ENCODE measurements at places on chromosomes 5 and 9.

- no peak for DNase-seq
Observed at GRCh38 chr5:176803943-176804498, 6.3 kb upstream of the UNC5A start.

GRCh38 chr5:142743592-142744441 lies 26.4 kb upstream of the ARHGAP26 start:
- DNase-seq = no peak

DNA sequence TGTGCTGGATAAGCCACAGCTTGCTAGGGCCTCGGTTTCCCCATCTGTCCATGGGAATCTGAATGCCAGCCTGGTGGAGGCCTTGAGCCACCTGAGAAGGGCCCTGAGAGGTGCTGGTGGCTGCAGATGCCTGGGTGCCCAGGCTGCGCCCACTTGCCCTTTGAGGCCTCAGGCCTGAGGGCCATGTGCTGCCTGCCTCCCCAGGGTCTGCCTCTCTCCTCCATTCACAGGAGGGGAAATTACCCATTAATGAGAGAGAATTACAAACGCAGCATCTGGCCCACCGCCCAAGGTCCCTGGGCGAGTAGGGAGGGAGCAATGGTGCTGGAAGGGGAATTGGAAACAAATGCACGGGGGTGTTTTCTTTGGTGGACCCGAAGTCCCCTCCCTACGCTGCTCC lies 59.6 kb downstream of the BARX1 start:
- no peak for DNase-seq

DNA sequence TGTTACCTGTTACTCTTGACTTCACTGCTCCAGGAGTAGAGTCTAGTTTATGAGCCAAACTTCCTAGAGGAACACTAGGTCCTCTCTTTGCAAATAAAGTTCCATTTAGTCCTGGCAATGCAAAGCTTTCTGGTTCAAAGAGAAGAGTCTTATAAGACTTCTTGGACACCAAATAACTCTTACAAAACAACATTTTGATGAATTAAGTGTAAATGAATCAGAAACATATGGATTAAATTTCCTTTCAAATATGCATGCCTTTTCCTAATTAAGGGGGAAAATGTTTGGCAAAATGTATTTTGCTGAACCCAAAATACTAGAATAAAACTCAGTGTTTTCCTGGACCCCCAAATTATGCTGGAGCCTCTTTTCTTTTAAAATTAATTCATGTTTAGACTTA lies 388.0 kb downstream of the FGF10 start:
- DNase-seq = no peak

DNA sequence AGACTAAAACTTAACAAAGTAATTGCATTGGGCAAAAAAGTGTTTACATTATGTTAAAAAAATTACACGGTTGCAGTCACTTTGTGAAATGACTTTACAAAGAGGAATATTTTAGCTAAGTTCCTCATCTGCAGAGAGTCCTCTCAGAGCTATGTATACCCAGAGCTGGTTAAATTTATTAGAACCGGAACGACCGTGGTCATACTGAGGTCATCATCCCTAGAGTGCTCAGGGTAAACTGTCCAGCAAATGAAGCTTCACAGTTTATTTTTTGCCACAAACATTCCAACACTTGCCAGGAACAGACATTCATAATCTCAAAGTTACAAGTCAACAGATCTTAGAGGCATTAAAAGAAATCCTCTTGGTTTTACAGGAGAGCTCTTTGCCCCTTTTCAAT lies 897 bp downstream of the ROPN1L start:
- no peak for DNase-seq

DNA sequence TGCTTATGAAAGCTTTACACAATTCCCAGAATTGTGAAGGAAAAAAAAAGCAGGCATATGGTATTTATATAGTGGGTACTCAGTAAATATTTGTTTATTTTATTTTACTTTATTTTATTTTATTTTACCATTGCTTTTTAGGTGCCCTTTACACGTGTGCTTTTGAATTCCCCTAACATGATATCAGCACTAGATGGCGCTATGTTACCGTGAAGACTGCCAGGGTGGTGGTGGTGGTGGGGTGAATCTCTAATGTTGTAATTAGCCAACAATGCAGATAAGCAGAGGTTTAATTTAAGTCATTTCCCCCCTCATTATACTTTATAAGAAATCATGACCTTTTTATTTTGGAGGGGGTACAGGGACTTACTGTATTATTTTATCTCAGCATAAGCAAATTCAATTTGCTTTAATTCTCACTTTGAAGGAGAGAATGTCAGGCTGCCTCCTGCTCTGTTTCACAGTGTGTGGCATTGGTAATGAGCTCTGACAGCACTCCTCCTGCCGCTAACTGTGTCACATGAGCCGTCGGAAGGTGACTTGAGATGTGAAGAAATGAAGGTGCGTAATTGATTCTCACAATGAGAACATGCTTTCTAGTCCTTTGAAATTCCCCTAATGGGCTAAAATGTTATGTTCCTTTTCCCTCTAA lies 165.6 kb downstream of the YTHDC2 start:
- DNase-seq = peak; percentile 8

DNA sequence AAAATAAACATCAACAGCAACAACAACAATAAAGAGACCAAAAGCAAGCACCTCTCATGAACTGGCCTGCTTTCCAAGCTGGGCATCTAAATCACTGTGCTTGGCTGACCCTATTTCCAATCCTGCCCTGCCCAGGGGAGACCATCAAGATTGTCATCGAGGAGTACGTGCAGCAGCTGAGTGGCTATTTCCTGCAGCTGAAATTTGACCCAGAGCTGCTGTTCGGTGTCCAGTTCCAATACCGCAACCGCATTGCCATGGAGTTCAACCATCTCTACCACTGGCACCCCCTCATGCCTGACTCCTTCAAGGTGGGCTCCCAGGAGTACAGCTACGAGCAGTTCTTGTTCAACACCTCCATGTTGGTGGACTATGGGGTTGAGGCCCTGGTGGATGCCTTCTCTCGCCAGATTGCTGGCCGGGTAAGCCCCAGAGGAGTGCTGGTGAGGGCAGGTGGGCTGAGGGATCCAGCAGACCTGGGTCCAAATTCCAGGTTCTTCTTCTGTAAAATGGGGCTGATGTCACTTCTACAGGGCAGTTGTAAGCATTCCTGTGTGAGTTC lies 15.6 kb downstream of the PTGS1 start:
- no peak for DNase-seq

- no peak for DNase-seq
Observed at GRCh38 chr9:123003466-123003865, 30.0 kb upstream of the GPR21 start.

GRCh38 chr5:102958481-102959011 lies 161.4 kb downstream of the GIN1 start:
- DNase-seq = no peak

- no peak for DNase-seq
Observed at GRCh38 chr5:34511481-34511880, 144.6 kb upstream of the RAI14 start.

- no peak for DNase-seq
Observed at GRCh38 chr9:21919377-21920362, 74.5 kb downstream of the CDKN2A start.

- no peak for DNase-seq
Observed at GRCh38 chr5:122173474-122174415, 44.4 kb downstream of the ZNF474 start.

GRCh38 chr5:104363567-104363966 lies 801.0 kb upstream of the NUDT12 start:
- DNase-seq = no peak

GRCh38 chr5:89203611-89204010 lies 320.6 kb upstream of the MEF2C start:
- no peak for DNase-seq

DNA sequence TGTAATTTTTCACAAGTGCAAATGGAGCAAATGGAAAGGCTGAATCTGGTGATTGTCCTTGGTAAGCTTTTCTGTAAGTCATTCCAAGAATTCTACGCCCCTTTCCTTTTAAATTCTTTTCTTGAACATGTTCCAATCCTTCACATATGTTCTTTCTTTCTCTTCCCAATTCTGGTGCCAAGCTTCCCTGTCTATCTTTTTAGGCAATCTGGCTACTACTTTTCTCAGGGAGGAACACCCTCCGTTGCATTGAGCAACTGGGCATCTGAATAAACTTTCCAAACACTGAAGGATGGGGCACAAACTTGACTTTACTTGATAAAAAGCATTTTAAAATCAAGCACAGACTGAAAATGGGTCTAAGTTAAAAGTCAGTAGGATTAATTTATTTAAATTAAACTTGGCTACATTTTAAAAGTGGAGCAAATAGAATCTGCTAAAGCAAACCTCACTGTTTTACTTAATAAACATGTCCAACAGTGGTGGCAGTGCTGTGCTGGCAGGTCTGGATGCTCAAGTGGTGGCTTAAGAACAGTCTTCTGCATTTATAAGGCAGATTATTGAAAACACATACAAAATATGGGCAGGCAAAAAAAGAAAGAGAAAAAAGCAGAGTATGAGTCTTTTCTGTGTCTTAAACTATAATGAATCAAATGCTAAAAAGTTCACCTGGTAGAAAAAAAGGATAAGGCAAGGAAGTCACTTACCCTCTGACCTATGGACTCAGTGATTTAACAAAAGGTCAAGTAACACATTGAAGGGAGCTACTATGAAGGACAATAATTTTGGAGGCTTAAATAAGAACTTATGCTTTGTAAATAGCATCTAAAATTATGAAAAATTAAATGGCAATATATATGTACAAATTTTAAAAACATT lies 5.4 kb downstream of the ELL2 start:
- no peak for DNase-seq

GRCh38 chr5:137191179-137191578 lies 307.9 kb downstream of the SPOCK1 start:
- DNase-seq = no peak

DNA sequence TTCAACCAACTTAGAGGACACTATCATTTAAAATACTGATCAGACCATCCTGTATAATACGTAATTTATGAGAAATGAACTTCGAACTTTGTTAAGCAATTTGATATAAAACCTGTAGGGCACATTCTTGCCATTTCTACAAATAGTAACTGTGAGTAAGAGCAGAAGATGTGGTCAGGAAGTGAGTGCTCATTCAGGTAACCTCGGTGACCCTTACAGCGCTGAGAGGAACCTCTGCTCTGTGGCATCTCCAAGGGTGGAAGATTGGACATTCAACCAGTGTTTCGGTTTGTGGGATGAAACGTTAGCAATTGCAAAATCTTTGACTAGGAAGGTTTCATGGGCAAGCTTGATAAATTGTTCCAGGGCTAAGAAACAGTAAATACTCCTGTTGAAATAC lies 194.8 kb upstream of the IRX2 start:
- no peak for DNase-seq

GRCh38 chr5:150510460-150511263 lies 2.7 kb downstream of the NDST1 start:
- DNase-seq = no peak

- DNase-seq = no peak
Observed at GRCh38 chr5:40906351-40906751, 2.9 kb upstream of the C7 start.

DNA sequence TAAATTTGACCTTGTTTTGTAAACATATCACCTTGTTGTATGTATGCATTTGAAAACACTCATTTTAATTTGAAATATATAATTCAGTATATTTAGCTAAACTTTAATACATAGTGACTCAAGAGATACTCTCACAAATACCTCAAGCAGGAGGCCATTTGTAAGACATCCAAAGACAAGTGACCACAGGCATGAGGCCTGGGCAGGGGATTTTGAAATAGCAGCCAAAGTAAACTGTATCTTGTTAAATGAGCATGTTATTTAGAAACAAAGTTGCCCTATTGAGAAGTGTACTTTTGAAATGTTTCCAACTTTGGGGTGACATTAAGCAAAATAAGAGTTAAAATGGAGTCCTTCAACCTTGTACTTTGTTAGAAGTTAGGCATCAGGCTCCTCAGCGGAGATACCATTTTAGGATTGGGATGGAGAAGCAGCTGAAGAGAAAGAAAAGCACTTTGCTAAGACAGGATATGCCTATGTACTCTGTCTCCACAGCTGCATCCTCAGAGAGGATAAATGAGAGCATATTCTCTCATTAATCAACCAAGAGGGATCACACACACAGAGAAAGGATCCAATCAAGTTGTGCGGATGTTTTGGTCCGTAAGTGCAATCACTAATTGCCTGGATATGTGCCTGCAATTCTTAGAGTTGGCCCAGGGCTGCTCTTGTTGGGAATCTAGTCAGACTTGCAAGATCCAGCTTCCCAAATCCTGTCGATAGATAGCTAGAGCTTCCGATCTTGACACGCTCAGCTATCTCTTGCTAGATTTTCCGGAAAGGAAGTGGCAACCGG lies 157.5 kb upstream of the HAPLN1 start:
- no peak for DNase-seq

DNA sequence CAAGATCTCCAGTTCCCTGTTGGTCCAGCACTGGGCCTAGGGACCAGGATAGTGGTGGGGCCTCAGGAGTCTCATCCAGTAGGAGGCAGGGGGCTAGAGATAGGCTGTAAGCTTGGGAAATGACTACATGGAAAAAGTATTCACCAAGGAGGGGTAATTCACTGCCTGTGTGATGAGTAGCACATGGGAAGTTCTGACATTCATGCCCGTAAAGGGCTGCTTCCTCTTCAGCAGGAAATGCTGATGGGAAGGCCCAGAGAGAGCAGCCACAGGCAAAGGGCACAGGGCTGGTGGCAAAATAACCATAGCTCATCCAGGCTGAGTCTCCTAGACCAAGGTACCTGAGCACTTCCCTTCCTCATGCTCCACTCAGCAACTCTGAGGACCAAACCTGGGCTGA lies 23.1 kb upstream of the FRRS1L start:
- no peak for DNase-seq

DNA sequence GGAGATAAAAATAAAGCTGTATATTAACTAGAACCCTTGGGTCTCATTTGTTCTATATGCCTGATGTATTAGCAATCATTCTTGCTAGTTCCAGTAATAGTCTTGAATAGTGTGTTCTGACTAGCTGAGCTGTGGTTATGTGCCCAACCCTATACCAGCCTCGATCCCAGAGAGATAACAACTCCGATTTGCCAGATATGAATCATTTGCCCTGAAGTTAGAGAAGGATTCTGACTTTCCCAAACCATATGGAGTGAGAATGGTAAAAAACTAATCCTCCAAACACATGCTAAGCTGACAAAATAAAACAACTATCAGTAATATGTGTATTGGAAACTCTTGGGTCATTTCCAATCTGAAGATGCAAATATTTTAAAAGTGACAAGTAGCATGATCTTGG lies 64.8 kb downstream of the ALDH1A1 start:
- no peak for DNase-seq

GRCh38 chr5:53480416-53481158 lies at the start of gene FST:
TSS of gene FST (plus strand) at chr5:53480629. CDS start at chr5:53480792, 163 bp downstream.
- no peak for DNase-seq

DNA sequence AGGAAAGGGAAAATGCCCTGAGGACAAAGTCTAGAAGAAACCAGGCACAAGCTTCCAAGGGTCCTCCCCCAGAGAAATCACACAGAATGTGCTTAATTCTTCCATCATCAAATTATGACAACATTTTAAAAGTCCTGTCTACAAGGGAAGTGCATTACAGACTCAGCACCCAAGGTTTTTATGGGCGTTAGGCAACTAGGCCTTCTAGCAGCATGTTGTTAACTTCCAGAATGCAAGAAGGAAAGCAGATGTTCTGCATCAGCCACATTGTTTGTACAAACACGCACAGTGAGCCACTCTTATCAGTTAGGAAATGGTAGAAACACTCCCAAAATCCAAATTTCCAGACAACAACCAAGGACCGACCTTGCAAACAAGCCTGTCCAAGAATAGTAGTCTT lies 26.5 kb downstream of the SMC5 start:
- DNase-seq = no peak

All from stimulated activated CD4-positive, alpha-beta T cell treated with anti-CD3 and anti-CD28 coated beads, Interleukin-1b, Interleukin-23, amount 100 ng/mL, for 48 hours (primary cell).